ENCODE measurements at places on chromosomes 4 and X.

DNA sequence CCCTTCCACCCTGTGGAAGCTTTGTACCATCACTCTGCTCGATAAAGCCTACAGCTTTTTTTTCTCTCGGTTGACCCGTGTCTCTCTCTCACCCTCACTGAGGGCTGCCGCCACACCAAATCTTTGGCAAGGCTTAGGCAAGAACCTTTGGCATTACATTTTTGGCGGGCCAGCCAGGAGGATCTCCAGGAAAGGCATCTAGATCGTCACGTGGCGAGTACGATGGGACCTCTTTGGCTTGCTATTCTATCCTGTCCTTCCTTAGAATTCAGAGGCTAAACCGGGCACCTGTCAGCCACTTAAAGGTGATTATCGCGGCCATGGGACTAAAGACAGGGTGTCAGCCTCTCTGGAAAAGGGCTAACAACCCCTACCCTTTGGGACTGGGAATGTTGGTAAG, 96.2 kb downstream of the UGT2B28 start:
- no peak for DNase-seq

DNA sequence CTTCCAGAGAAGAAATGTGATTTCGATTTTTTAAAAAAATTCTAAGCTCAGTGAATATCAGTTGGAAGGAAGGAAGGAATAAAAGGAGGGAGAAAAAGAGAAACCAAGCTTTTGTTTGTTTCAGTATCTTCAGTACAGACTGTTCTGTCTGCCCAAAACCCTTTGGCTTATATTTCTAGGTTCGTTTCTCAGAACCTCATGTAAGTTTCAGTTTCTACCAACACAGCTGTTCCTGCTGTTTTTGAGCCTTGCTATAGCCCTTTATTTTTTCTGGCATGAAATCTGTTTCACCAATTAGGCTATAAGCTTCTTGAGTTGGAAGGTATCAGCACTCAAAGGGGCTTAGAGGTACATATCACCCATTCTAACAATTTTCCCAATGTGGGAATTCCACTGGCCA, 157.9 kb downstream of the GBA3 start:
- DNase-seq: no peak

- DNase-seq: no peak
These were observed 42.0 kb downstream of the REELD1 start for GRCh38 chr4:146256328-146256727.

GRCh38 chr4:109684727-109685126, 18.5 kb downstream of the CASP6 start:
- DNase-seq: no peak

DNA sequence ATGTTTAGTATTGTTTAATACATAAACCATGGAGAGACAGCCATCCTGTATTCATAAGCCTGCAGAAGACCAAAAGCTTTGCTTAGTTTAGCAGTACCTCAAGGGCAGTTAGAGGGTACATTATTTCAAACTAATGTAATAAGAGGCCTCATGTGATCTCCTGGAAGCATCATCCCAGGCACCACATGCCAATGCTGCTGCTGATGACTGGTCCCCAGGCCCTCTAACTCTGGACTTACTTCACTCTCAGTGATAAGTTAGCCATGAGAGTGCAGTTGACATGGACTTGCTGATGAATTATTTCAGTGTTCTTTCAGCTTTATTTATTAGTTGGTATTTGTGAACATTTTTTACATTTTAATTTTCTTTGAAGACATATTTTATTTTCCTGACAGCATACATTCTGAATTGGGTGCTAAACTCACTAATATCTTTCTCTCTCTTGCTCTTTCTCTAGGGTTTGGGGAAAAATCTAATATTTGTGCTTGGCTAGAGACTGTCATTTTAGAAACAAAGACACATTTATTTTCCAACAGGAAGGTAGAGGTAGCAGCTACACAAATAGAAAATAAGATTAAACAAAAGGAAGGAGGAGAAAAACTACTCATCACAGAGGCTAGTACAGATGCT, 207.8 kb downstream of the NPFFR2 start:
- DNase-seq: no peak

GRCh38 chr4:2761035-2761923, 5.1 kb upstream of the TNIP2 start:
- peak; percentile 85 for DNase-seq

DNA sequence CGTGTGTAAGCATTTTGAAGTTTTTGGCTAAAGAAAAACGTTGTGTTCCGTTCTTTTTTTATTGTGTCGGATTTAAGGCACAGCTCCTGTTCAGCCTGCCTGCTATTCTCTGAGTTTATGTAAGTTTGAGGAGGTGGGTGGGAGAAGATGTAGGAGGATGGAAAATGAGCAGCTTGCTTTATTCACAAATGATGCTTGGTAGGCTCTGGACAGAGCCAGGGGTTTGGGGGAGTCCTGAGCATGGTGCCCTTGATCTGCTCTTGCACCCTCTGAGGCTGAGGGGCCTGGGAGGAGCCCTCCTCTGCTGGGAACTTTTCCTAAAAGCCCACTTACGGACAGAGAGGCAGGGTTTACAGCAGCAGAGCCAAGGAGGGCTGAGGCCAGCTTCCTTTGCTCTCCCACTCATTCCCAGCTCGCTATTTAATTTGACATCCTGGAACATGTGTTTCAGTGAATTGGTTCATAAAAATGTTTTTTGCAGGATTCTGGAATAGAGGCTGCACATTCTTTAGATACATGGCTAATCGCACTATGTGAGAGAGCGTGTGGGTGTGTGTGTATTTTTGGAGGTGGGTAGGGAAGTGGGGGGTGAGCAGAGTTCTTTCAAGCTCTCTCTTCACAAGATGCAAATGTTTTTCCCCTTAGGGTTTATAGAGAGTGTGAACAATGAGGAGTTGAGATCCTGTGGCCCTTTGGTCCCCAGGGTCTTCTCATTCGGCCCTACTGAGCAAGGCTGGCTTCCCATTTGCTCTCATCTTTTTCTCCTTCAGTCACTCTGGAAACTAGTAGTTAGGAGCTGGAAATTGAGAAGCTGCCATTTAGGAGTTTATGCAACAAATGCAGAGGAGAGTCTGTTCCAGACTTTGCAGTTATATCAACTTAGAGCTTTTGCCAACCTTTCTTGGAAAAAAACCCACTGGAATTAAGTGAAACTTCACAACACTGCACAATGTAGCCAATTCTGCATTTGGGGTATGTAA, 32.1 kb downstream of the TMEM131L start:
- DNase-seq: no peak

DNA sequence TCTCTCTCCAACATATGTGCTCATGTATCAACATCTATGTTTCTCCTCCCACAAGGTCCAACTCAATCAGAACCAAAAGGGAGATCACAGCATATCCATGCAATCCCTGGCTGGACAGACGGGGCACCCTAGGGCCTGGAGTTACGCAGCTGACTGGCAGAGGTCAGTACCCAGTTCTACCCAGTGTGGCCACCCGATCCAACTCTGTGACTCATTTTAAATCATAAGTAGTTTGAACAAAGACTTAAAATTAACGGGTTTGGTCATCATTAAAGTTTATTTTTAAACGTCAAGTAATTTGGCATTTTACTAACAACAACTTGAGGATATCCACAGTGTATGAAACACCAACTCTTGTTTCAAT, 59.5 kb downstream of the APBB2 start:
- DNase-seq: no peak
